Small intestine (tissue), 16 donors: ENCODE measurements at places on chromosomes 3 and 15.

- H3K27me3 ChIP-seq, result no peaks in the 10 kb centered on the region
- peak overlapping the region; percentile 76 for H3K27ac ChIP-seq
- peak; percentile 86 for DNase-seq
- no peak overlapping the region for H3K4me3 ChIP-seq
These were observed 17.6 kb downstream of the TKT start for GRCh38 chr3:53238051-53238850.

DNA sequence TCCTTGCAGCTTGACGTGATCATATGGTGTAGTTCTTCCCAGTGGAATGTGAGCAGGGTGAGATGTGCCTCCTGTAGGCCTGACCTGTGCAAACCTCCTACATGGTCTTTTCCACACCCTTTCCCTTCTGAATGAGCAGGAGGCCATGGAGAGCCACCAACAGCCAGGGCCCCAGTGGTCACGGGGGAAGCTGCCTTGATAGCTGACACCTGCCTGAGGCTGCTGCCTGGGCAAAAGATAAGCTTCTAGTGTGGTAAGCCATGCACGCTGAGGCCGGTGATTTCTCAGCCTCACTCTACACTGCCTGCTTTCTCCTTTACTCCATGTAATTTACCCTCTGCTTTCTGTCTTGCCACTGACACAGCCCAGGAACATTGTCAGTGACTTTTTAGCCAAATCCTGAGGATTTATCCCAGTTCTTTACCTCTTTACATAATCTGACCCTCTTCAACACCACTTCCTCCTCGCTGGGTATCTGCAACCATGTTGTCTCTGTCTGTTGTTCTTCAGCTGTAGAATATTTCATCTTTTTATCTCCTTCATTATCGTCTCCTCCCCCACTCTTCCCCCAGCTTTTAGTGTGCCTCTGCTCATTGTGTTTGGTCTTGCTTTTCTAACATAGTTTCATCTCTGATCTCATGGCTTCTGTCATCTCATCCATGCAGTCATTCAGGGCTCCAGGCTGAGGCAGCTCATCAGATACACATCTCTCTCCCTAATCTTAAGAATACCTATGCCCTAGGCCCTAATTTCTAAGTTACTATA is 11.2 kb upstream of the KBTBD12 start:
- H3K36me3 ChIP-seq, result no peaks in the 10 kb centered on the region
- H3K27ac ChIP-seq, result no peak overlapping the region
- no peaks in the 10 kb centered on the region for H3K4me1 ChIP-seq
- no peaks in the 10 kb centered on the region for H3K27me3 ChIP-seq
- no peak overlapping the region for H3K4me3 ChIP-seq

DNA sequence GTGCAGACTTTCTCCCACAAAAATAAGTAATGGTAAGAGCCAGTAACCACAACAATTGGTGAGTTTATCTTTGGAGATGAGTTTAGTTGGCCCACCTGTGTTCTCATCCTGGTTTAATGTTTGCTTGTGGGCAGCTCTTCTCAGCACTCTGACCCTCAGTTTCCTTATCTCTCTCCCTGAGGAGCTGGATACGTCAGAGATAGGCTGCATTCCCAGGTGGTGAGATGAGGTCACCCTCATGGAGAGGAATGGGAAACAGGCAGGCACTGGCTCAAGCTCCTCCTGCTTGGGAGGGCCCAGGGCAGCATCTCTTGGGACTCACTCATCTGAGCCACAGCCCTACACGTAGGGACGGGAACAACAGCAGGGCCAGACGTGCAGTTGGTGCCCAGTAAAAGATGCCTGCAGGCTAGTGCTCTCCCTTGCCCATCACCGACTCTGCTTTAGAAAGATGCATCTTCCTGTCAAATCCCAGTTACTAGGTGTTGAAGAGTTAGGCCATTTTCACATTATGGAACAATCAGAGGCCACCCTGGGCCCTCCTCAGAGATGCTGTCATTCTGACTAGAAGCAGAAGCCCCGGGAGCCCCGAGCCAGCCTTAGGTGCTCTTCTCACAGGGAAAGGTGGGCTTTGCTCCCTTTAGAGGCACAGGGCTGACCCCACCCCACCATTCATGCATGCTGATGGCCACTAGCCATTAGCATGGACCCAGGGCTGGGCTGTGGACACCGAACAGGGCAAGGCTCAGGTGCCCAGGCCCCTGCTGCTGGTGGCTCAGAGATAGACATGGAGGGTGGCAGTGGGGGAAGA is 59.7 kb downstream of the GRIP2 start:
- DNase-seq, result peak; percentile 15
- no peak overlapping the region for H3K27ac ChIP-seq
- no peak overlapping the region for H3K4me3 ChIP-seq
- H3K4me1 ChIP-seq, result no peaks in the 10 kb centered on the region
- peaks cover 39% of the 10 kb centered on the region for H3K36me3 ChIP-seq

DNA sequence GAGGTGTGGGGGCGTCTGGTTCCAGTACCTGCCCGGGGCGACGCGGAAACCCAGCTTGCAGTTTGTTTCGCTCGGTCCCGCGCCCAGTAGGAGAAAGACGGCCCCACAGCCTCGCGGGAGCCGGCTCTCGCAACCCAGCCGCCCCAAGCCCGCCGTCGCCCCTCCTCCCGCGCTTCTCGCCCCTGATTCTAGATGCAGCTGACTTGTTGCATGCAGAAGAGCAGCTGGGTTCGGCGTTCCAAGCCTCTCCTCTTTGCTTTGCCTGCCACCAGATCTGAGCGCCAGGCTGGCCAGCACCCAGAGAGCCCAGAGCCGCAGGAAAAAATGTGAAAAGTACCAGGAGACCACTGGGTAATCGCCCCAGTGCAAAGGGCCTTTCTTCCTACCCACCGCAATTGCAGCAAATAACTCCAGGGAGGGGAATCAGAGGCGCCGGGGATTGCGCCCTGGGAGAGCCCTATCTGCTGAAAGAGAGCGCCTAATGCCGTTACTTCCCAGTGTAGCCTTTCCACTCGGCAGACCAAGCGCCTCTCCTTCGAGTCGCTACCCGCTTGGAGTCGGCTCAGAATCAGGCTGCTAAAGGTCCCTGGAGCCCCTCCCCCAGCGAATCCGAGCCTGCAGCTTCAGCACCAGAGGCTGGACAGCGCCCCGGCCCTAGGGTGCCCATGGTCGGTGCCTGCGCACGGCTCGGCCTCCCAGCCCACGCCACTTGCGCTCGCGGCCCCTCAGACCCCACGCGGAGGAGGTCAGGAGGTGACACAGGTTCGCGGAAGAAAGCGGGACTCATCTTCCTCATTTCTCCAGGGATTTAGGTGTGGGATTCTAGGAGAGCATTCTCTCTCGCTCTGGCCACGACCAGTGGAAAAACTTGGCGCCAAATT is 15.7 kb upstream of the AEN start:
- H3K4me1 ChIP-seq, result no peaks in the 10 kb centered on the region
- peaks cover 32% of the 10 kb centered on the region for H3K27me3 ChIP-seq
- H3K27ac ChIP-seq, result no peak overlapping the region
- H3K4me3 ChIP-seq, result no peak overlapping the region
- DNase-seq, result no peak
- H3K36me3 ChIP-seq, result no peaks in the 10 kb centered on the region

- H3K4me1 ChIP-seq, result peaks cover 4% of the 10 kb centered on the region
- no peak overlapping the region for H3K27ac ChIP-seq
- no peak overlapping the region for H3K4me3 ChIP-seq
- DNase-seq, result no peak
- H3K36me3 ChIP-seq, result no peaks in the 10 kb centered on the region
These were observed 32.4 kb upstream of the HES1 start for GRCh38 chr3:194103505-194103904.

GRCh38 chr15:87682527-87682926 is 574.0 kb downstream of the NTRK3 start:
- H3K27me3 ChIP-seq, result no peaks in the 10 kb centered on the region
- no peak overlapping the region for H3K4me3 ChIP-seq
- no peaks in the 10 kb centered on the region for H3K36me3 ChIP-seq
- H3K27ac ChIP-seq, result no peak overlapping the region

GRCh38 chr3:64053581-64053980 is 30.3 kb upstream of the PSMD6 start:
- no peaks in the 10 kb centered on the region for H3K27me3 ChIP-seq
- H3K4me3 ChIP-seq, result no peak overlapping the region
- H3K36me3 ChIP-seq, result no peaks in the 10 kb centered on the region
- H3K27ac ChIP-seq, result no peak overlapping the region
- H3K4me1 ChIP-seq, result no peaks in the 10 kb centered on the region
- DNase-seq, result no peak

GRCh38 chr3:117016378-117016777 is 306.8 kb downstream of the TUSC7 start:
- H3K4me3 ChIP-seq, result no peak overlapping the region
- DNase-seq, result peak; percentile 14
- H3K36me3 ChIP-seq, result no peaks in the 10 kb centered on the region
- H3K4me1 ChIP-seq, result no peaks in the 10 kb centered on the region
- H3K27me3 ChIP-seq, result no peaks in the 10 kb centered on the region

GRCh38 chr3:44055951-44056350 is 185.7 kb upstream of the TOPAZ1 start:
- H3K36me3 ChIP-seq, result no peaks in the 10 kb centered on the region
- H3K4me1 ChIP-seq, result no peaks in the 10 kb centered on the region
- H3K4me3 ChIP-seq, result no peak overlapping the region
- DNase-seq, result no peak
- no peaks in the 10 kb centered on the region for H3K27me3 ChIP-seq

DNA sequence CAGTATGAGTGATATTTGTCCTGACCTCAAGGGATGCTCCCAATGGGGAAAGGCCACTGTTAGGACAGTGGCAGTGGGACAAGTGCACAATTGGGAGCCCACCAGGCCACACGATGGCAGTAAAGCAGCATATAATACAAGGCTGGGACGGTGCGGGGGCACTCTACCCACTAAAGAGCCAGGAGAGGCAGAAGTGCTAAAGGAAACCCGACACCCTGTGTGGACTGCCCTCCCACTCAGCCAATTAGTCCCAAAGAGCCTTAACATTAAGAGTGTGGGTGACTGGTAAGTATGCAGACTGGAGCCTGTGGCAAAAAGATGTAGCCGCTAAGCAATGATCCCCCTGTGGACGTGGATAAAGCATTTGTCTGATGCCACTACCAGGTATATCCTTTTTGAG is 8.2 kb upstream of the ZNF589 start:
- H3K36me3 ChIP-seq, result no peaks in the 10 kb centered on the region
- H3K27me3 ChIP-seq, result no peaks in the 10 kb centered on the region
- peaks cover 6% of the 10 kb centered on the region for H3K4me1 ChIP-seq
- no peak overlapping the region for H3K4me3 ChIP-seq
- peak; percentile 52 for DNase-seq

DNA sequence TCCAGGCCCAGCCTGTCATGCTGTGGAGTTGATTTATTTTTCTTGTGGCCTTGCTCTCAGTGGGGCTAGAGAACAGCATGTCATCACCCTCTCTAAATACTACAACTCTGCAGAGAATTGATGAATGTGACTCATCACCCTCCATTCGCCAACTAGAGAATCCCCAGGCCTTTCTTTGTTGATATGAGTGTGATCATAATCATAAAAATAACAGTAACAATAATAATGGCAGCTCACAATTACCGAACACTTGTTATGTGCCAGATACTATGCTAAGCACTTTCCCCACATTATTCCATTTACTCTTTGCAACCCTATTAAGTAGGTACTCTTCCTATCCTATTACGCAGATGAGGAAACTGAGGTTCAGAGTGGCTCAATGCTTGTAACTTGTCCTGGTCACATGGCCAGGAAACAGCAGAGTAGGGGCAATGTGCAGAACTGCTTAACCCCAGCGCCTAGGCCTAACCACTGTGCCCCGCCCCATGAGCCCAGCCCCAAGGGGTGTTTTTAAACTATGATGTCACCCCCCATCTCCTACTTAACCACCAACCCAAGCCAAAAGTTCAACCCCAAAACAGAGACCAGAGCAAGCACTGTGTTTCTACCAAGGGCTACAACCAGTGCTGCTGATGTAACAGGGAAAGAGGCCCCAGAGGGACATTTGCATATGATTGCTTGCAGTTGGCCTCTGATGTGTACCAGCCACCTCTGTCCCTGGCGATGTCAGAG is 104.5 kb downstream of the ADCY5 start:
- H3K27me3 ChIP-seq, result no peaks in the 10 kb centered on the region
- no peaks in the 10 kb centered on the region for H3K4me1 ChIP-seq
- H3K4me3 ChIP-seq, result no peak overlapping the region
- no peak overlapping the region for H3K27ac ChIP-seq

DNA sequence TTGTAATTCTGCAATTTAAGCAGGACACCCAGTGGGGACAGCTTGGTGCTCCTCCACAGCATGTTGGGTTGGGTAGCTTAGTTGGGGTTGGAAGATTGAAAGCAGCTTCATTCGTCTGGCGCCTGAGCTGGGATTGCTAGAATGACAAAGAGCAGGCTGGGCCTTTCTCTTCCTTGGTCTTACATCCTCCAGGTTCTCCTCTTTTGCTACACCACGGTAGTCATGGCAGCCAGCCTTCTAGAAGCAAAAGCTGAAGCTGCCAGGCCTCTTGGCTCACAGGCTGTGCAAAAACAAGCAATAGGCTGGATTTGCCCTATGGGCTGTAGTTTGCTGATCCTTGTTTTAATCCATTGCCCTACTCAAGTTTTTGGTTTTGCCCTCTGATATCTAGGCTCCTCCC is 3.2 kb upstream of the ANXA2 start:
- H3K4me1 ChIP-seq, result peaks cover 35% of the 10 kb centered on the region
- no peak overlapping the region for H3K4me3 ChIP-seq
- DNase-seq, result no peak
- H3K36me3 ChIP-seq, result no peaks in the 10 kb centered on the region
- no peaks in the 10 kb centered on the region for H3K27me3 ChIP-seq
- no peak overlapping the region for H3K27ac ChIP-seq
